ENCODE measurements at places on chromosomes 4 and X.

DNA sequence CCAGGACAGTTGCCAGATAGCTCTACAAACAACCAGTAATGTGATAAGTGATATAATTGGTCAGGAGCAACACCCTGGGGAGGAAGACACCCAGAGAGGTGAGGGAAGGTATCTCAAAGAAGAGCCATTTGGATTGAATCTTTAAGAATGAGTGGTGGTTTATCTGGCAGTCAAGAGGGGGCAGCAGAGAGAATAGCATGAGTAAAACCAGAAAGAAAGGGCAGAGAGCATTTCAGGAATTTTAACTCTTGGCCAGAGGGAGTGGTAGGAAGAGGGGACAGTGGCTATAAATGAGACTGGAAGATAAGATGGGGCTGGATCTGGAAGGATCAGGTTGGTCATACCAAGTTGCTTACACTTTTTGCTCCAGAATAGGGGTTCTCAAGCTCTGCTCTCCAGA, 5.9 kb upstream of the SEPTIN6 start:
- no peak for DNase-seq

DNA sequence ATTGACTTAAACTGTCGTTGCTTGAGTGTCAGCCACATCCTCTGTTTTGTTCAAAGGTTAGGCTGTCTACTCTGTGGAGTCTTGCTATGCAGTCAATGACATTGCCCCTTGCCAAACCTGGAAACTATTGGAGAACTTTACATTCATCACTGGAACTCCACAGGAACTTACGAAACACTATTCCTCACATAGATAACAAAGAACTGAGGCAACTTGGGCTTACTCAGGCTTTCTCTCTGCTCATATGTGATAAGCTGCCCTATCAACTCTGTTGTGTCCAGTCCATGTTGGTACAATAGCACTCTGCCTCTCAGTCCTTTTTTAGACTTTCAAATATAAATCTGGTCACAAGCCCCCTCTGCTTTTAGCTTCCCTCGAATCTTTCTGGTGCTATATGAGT, 9.4 kb downstream of the NPY5R start:
- no peak for DNase-seq

- no peak for DNase-seq
Observed at GRCh38 chr4:80071604-80072227, 1.3 kb downstream of the ANTXR2 start.

- no peak for DNase-seq
Observed at GRCh38 chr4:105150503-105150902, 3.8 kb downstream of the TET2 start.

GRCh38 chr4:108155373-108155772, 13.4 kb downstream of the LEF1 start:
- no peak for DNase-seq

Data from cortex of kidney (tissue), 1 donor.